ENCODE measurements at places on chromosomes 7 and 10. TPM values are rescaled to one million over a fixed set of nuclear protein-coding genes. Genes with fewer than 3 reads are reported as not detected.

DNA sequence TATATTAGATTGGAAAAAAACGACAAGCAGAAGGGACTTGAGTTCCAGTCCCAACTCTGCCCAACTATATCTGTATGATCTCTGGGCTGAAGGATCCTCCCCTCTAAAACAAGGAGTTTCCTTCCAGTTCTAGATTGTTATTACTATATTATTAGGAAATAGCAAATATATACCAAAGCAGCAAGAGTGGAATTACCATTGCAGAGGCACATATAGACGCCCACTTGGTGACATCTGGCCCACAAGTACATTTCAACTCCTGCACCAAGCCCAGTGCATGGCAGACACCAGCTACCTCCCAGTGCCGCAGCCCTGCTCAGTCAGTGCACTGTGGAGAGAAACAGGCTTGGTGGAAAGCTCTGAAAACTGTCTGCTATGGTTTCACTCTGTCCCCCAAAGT is 201.9 kb downstream of the FAM107B start:
- DNase-seq: no peak

GRCh38 chr7:80967071-80967916 is 48.4 kb upstream of the SEMA3C start:
- DNase-seq: no peak

DNA sequence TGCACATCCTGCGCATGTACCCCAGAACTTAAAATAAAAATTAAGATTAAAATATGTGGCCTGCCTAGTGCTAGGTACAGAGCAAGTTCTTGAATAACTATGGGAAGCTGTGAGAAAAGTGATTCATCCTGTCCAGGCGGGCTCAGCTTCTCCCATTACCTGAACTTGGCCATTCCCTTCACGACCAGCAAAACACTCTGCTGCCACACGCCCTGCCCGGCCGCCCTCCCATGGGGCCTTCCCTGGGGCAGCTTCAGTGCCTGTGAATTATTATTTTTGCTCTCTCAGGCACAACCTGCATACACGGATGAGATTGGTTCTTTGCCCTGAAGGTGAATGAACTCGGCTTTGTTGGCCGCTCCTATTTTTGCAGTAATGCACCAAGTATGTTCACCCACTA is 209.2 kb upstream of the SHH start:
- no peak for DNase-seq

DNA sequence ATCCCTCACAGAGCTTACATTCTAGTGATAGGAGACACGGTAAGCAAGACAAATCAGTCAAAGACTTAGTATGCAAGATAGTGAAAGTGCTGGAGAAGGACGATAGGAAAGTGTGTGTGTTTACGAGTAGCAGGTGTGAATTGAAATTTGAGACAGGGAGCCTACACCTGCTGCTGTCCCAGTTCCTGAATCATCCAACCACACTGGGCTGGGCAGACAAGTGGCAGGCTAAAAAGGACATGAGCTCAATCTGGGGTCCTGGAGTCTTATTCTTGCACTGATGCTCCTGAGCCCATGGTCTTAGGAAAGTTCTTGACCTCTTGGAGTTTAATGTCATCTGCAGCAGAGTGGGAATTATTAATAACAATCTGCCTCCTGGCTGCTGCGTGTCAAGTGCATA is 16.2 kb downstream of the RBP3 start:
- DNase-seq: no peak

DNA sequence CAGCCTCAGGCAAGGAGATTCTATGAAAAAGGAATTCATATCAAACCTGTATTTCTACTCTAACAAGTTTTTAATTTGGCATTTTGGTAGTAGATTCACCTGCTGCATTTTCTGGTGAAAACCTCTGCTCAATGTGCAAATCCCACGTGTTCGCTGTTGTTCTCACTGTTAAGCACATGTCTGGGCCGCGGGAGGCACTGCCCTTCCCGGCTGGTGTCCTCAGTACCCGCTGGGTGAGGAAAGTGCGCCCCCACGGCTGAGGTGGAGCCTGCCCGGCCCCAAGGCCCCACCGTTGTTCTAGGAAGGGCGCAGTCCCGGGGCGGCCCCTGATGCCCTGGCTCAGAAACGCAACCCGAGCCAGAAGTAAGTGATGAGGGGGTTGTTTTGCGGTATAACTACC is 193.4 kb upstream of the VWC2 start:
- DNase-seq: no peak

DNA sequence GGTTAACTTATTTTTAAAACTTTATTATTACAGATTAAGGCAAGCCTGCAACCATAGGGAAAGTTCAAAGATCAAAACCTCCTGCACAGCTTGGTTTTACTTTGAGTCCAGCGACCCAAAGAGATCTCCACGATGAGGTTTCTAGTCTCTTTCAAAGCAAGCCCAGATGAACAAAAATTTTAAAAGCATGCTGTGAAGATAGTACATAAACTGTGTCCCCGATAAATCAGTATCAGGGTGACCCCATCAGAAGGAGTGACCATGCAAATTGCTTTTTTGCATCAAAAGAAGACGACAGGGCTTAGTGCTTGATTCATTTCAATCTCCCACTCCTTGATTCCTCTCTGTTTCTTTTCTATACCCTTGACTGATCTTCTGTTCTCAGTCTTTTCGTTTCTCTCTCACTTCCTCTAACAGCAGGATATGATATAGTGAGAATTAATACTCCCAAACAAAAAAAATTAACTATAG is 16.0 kb upstream of the DNTT start:
- DNase-seq: no peak

The PAX4 gene
- total RNA-seq: not detected

GRCh38 chr7:4784799-4785198 is 9.4 kb downstream of the AP5Z1 start:
- no peak for DNase-seq

- no peak for DNase-seq
These were observed 116.2 kb upstream of the LAMB4 start for GRCh38 chr7:108246227-108246837.

The AKR1C2 gene
- 31.4 TPM for total RNA-seq

The VPS37D gene
- total RNA-seq: 4.0 TPM

GRCh38 chr7:70785427-70785826 is 346.5 kb upstream of the GALNT17 start:
- no peak for DNase-seq

DNA sequence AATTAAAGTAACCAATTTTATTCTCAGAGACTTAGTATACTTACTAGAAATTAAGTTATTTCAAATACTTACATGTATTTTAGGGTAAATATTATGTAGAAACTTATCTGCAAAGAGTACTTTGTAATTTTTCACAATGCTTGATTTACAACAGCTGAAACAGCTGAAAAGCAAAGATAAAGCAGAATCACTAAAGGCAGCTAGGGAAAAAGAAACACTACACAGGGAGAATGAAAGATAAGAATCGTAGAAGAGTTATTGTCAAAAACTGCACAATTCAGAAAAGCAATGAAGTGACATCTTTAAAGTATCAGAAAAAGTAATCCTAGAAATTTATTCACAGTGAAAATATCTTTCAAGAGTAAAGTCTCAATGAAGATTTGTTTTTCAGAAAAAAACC is 69.7 kb upstream of the ZNF804B start:
- DNase-seq: no peak

The PVRIG gene
- not detected for total RNA-seq

The DGKB gene
- total RNA-seq: 2.2 TPM

- DNase-seq: no peak
These were observed 4.0 kb upstream of the MMP21 start for GRCh38 chr10:125779403-125780327.

DNA sequence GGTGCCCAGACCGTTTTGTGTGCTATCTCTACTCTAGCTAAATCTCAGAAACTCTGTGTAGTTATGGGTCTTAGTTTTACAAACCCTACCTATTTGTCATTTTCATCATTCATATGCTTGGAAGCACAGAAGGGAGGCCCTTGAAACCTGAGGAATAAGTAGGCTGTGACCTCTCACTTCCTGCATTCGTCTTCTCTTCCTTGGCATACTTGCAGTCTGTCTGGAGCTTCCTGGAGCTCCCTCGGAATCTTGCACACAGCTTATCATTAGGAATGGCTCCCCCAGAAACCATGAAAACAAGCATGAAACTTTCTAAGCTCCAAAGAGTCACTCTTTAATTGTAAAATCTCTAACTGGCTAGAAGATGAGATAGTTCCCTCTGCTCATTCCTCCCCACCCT is 376.9 kb upstream of the MYO3A start:
- no peak for DNase-seq

DNA sequence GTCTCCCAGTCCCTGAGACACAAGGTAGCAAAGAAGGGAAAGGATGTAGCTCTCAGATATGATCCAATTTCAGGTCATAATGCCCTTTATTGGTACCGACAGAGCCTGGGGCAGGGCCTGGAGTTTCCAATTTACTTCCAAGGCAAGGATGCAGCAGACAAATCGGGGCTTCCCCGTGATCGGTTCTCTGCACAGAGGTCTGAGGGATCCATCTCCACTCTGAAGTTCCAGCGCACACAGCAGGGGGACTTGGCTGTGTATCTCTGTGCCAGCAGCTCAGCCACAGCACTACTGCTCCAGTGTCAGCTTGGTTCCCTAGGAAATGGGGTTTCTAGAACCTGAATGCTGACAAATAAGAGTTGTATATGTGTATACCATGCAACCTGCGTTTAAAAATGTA is 74.6 kb upstream of the PRSS58 start:
- DNase-seq: no peak

DNA sequence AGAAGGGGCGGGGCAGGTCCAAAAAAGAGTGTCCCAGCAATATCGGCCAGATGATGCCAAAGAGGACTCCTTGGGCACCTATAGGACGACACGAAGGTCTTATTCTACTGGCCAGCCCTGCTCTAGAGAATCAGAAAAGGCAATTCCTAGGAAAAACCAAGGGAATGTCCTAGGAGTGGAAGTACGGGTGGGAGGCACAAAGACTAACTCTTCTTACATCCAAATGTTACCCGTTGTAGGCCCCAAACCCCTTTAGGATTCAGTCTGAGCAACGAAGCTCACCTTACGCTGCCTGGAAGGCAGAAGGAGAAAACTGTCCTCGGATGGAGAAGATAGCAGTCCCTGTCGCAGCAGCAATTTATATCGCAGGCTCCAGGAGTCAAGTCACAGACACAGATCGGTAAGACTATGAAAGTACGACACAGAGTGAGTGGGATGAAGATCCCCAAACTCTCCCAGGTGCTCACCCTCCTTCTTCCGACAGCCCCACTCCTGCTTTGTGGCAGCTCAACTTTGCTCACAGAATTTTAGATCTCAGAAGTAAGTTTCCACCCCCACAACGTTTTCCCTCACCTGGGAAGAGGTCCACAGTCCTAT is 558 bp downstream of the TCTN3 start:
- DNase-seq: no peak

DNA sequence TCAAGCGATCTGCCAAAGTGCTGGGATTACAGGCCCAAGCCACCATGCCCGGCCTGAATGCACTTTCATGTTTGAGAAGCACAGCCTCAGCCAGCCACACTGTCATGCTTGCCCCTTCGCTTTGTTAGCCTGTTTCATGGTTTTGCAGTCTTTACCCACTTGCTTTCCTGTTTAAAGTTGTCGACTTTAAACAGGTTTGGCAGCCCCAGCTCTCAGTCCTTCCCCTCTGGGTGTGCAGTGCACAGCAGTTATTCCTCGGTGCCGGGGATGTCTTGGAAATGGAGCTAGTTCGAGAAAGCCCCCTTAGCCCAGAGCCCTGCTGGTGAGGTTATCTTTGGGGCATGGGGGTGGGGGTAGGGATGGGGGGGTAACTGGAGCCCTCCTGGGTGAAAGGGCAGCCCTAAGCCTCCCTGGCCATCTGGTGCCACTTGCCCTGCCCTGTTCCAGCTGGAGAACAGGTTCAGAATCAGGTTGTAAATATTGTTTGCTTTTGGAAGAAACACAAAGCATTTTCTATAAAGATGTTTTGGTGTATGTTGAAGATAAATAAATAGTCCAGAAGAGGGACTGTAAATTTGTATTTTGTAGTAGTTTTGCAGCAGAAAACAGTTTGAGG is 14.8 kb downstream of the TSPAN14 start:
- no peak for DNase-seq

The HBP1 gene
- 120 TPM for total RNA-seq

The TDRD1 gene
- total RNA-seq: under 0.01 TPM

DNA sequence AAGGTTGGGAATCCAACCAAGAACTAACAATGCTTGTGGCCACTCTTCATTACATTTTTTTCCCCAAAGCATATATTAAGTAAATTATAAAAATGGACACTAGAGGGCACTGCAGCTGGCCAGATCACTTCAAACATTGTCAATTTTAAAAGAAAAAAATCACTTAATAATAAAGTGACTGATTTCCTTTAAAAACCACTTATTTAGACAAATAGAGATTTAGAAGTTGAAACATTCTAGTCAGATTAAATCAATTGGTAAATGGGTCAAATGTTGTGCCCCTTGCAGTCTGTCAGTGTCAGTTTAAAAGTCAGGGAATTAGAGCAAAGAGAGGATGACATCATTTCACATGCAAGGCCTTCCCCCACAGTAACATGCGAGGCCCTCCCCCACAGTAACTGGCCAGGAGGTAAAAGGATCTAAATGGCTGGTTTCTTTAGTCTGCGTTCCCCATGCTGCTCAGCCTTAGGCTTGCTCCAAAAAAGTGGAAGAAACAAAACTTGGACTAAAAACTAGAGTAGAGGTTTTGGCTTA is 177.9 kb downstream of the SKAP2 start:
- no peak for DNase-seq

- DNase-seq: no peak
These were observed 77.6 kb downstream of the C10orf105 start for GRCh38 chr10:71641986-71642385.

DNA sequence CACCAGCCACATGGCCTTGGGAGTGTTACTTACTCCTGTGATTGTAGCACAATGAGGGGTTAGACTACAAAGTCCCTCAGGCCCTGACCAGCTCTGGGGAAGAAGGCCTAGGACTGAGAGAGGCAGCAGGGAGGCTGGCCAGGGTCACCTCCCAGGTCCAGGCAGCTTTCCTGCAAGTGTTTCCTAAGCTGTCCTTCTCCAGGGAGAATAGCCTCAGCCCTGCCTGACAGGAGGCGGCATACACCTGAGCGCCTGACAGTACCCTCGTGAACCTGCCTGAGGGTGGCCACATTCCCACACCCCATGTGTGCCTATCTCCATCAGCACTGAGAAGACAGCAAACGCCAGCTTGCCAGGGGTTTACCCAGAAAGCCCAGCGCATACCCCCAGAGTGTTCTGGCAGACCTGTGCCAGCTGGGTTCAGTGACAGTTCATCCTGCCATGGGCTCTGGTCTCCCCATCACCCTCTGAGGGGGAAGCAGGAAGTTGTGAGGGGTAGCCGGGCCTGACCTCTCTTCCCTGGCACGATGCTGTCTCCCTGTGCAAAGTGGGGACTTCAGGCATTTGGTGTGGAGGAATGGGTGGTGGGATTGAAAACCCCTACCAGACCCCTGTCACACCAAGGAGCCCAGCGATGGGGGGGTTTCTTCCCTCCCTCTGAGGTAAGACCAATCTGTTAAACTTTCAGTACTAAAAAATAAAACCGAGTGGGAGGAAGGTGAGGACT is 56.3 kb upstream of the CAMK2B start:
- peak; percentile 2 for DNase-seq
